Cerebellar cortex (tissue), 1 donor: ENCODE measurements at places on chromosomes 1 and 21.
A peak's percentile ranks its signal among the peaks of the same experiment; 100 is the strongest.

DNA sequence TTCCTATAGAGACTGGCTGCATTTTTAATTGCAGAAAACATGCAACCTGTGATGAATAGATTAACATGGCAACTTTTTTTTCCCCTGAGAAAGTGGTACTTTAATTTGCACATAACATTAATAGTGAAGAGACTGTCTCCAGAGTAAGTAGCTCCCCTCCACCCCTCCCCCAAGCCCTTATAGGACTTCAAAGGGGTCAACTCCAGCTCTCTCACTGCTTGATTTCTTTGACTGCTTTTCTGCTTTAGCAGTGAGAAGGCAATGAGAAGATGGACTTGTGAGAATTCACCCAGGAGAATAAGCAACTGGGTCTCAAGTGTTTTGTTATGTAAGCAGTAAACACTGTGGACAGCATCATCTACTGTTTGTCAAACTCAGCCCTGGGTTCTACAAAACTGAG lies 355.0 kb downstream of the CAMTA1 start:
- DNase-seq, result no peak

DNA sequence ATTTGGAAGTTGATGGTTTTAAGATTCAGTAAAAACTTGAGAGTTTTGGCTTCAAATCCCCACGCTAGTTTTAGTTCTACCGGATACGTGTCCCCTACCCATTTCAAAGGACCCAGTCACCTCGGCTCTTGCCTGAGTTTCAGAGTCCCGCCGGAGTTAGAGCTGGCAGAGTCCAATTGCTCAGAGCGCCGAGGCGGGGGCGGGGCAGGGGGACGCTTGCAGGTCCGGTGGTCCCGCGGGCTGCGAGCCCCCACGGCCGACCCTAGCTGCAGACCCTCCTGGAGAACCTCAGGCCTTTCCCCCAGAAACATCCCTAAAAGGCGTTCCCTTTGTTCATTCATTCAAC lies 765 bp upstream of the VPS45 start:
- no peak for DNase-seq

DNA sequence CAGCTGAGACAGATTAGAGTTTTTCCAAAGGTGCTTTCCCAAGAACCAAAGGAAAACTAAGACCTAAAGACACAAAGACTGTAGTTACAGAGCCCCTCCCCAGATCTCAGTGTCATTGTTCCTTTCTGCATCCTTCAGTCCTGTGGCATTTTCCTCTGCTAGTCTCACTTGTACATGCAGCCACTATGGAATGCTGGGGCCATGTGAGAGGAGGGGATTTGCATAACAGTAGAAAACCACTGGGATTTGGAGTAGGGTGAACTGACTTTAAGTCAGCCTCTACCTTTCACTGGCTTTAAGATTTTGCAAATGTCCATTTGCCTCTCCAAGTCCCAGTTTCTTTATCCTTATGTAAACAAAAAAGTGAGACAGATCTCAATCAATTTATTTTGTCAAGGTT lies 119.4 kb upstream of the F3 start:
- DNase-seq, result no peak

DNA sequence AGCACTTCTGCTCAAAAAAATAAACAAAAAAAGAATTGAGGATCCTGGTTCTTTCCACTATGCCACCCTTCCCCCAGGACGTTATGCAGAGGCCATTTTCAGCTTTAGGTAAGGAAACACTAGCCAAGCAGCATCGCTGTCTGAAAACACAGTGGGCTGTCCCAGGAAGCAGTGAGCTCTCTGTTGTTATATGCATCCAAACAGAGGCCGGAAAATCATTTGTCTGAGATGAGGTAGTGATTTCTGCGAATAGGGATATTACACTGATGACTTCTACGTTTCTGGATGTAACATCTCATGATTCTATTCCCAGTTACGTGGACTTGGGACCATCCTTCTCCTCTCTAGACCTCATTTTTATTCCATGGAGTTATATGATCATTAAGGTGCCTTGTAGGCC lies 137.2 kb downstream of the OMA1 start:
- DNase-seq, result no peak

DNA sequence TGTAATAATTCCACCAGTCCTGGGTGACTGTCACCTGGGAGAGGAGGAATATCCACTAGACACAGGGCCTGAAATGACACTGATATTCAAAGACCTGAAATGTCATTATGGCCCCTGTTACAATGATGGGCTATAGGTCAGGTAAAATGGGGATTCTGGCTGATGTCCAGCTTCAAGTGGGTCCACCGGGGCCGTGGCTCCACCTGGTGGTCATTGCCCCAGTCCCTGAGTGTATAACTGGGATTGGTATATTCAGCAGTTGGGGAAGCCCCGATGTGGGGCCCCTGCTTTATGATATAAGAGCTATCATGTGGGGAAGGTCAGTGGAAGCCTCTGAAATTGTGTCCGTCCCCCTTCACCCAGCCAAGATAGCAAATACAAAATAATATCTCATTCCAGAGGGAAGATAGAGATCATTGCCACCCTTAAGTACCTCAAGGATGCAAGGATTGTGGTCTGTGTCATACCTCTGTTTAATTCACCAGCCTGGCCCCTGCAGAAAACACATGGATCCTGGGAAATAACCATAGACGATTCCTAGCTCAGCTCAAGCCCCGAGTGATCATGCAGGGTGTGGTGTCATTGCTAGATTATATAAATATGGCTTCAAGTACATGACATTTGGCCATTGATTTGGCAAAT lies 19.4 kb downstream of the PLEKHO1 start:
- peak; percentile 82 for DNase-seq

DNA sequence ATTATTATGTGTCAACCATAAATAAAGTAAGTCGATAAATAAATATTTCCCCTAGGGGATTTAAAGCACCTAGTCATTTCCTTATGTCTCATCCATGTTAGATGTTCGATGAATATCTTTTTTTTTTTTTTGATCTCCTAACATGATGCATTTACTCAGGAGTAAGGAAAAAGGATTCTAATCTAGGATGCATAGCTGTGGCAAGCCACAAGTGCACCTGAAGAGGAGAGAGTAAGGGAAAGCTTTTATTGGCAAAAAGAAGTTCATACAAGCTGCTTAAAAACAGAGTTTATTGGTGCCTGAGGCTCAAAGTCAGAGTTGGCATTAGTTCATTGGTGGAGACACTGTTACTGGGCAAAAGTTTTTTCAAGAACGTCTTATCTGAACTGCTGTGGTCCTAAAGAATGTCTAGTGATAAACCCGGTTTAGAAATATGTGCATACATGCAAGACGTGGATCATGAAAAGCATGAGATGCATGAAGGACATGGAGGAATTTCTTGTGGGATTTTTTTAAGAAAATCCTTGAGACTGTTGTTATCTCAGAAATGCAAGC lies 51.7 kb downstream of the SWT1 start:
- DNase-seq, result no peak

DNA sequence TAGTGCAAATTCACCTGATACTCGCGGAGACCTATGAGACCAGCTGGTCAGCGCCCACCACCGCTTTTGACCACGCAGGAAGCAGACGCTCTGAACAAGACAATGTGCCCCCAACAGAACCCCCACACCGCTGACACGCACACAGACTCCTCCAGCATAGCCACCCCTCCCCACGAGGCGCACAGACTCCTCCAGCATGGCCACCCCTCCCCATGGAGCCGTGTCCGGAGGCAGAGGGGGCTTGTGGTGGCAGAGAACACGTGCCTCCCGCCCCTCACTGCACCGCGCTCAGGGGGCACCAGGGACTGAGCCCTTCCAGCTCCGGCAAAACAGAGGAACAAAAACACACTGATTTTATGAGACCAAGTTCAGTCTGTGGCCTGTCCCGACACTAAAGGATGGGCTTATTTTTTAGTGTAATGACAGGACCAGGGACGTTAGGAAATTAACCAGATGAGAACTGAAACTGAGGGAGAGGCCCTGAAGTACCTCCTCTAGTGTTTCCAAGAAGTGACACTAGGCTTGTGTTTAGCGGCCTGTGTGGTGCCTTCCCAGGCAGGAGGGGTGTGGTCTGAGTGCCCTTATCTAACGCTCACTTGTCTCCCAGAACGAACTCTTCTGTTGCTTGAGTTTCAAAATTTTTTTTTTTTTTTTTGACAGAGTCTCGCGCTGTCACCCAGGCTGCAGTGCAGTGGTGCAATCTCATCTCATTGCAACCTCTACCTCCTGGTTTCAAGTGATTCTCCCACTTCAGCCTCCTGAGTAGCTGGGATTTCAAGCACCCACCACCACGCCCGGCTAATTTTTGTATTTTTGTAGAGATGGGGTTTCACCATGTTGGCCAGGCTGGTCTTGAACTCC lies 10.0 kb upstream of the AGPAT3 start:
- DNase-seq, result no peak

DNA sequence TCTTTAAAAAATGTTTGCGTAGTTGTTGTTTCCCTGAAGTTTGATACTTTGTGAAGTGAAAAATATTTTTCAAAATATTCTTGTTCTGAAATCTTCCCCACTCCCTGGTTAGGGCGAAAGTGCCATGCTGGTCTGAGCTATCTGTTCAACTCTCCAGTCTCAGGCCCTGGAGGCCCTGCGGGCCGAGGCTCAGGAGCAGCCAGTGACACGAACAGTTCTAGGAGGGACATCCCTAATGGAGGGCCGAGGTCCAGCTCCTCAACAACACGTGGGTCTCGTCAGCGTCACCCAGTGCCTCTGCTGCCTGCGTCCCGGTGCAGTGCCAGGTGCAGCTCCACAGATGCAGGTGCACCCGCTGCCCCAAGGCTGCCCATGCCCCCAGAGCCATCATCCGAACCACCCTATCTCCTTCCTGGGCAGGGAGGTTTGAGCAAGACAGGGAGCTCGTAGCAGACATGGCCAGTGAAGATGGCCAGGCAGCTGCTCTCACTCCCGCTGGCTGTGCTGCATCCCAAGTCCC lies 69.7 kb upstream of the COL6A1 start:
- no peak for DNase-seq

GRCh38 chr1:169867012-169867675 lies 26.6 kb downstream of the SCYL3 start:
- no peak for DNase-seq

- no peak for DNase-seq
Measured at GRCh38 chr1:5342172-5342571, 650.1 kb downstream of the NPHP4 start.

GRCh38 chr1:5374192-5374591 lies 618.0 kb downstream of the NPHP4 start:
- no peak for DNase-seq

DNA sequence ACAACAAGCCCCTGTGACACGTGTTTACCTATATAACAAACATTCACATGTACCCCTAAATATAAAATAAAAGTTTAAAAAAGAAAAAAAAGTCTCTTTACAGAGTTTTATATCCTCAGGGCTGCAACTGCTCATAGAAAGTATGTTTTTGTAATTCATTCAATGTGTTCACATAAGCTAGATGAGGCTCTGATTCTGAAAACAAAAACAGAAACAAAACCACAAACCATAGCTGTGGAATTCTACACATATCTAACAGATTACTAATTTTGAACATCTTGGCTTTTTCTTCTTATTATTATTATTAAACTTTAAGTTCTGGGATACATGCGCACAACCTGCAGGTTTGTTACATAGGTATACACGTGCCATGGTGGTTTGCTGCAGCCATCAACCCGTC lies 579.6 kb upstream of the ZRANB2 start:
- no peak for DNase-seq

GRCh38 chr1:30250338-30250983 lies 472.9 kb downstream of the MATN1 start:
- no peak for DNase-seq

DNA sequence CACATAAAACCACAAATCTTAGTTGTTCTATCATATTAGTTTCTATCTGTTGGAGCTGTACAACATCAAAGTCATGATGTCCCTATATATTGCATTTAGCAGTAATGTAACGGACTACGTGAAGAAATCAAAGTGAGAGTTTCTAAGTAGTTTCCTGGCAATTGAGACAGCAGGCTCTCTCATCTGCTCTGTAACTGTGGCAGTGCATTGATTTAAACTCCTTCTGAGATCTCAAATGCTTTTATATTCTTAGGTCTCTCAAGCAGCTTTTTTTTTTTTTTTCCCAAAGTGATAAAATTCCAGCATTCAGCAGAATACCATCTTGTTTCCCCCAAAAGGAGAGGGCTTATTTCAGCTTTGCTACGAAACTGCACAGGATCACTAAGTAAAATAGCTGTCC lies 480.1 kb downstream of the PTBP2 start:
- DNase-seq, result no peak

DNA sequence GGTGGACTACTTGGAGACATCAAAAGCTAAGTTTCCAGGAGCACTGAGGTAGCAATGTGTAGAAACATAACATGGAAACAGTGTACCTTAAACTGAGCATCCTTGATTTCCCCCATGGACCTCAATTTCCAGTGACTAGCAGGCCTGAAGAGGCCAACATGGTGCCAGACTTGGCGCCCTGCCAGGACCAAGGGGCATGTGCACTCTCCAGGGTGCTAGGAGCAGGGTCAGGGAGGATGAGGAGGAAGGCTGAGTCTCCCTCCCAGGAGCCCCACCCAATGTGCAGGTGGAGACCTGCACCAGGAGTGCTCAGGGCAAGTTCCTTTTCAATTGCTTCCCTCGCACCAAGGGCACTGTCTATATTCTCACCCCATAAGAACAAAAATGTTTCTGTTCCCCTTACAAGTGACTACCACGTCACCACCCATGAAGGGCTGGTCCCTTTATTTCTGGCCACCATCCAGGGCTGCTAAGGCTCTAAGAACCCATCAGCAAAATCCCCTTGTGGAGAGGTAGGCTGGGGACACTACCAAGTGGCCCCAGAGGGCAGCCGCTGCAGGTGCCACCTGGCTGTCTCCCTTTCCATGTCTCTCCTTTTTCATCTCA lies 39.2 kb downstream of the MX1 start:
- DNase-seq, result no peak

- DNase-seq, result no peak
Measured at GRCh38 chr21:29168891-29169315, 38.5 kb downstream of the MAP3K7CL start.

GRCh38 chr1:245092638-245092976 lies 62.2 kb upstream of the KIF26B start:
- DNase-seq, result no peak

GRCh38 chr1:225446981-225447615 lies 19.3 kb upstream of the LBR start:
- DNase-seq, result no peak

GRCh38 chr1:153470707-153471106 lies 10.3 kb upstream of the S100A7 start:
- no peak for DNase-seq

GRCh38 chr1:64549464-64550239 lies 79.7 kb downstream of the CACHD1 start:
- DNase-seq, result no peak

DNA sequence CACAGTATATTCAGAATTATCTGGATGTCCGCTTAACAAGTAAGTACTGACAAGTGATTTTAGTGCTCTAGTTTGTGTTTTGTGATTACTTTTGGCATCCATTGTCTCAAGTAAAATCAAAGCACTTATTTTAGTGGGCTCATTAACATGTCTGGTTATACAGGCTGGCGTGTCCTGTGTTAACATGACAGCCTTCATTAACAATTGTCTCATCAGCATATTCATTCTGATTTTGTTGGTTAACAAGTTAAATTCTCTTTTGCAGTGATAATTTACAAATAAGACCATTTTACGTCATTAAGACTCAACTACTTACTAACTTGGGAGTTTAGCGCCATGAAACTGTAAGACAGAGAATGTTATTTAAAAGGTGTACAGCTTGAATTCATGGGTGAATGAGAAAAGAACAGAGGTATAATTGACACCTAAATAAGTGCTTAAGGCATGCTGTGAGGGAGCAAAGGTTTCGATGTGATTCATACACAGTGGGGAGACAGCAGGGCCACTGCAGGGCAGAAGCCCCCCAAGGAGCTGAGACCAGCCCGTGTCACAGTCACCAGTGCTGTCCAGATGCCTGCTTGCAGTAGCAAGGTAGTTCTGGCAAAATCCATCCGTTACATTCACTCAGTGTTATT lies 22.4 kb downstream of the TAF5L start:
- DNase-seq, result no peak
